ENCODE measurements at places on chromosomes 3 and 15.
A peak's percentile ranks its signal among the peaks of the same experiment; 100 is the strongest.

DNA sequence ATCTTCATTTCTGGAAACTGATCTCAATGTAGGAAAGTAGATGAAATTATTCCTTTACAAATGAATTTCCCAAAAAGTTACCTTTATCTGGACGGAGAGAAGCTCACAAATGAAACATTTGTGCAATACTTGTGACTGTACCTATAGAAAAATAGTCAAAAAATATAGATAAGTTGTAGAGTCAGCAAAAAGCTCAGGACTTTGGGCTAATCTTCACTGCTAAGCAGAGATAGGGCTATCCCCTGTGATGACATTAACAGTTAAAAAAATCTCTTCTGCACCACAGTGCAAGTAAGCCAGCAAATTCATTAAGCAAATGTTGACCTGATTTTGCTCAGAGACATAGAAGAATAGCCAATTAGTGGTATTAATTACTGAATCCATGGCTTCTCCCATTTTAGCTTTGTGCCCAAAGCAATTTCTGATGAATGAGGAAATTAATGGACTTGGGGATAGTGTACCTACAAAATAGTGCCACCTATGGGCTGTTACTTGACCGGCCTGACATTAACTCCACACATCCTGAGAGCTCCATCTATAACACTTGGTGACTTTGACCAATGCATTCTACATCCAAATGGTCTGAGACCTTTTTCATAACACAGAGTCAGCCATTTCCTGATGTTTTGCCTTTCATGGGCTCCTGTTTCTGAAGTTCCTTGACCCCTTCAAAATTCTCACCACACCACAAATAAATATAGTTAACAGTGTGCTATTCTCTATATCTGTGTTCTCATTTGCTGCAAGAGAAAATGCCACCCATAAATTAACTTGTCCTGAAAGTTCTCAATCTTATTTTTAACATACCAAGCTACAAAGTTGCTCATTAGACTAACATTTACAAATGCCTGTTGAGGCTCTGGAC is 105.0 kb downstream of the SSR3 start:
- no peak for DNase-seq

DNA sequence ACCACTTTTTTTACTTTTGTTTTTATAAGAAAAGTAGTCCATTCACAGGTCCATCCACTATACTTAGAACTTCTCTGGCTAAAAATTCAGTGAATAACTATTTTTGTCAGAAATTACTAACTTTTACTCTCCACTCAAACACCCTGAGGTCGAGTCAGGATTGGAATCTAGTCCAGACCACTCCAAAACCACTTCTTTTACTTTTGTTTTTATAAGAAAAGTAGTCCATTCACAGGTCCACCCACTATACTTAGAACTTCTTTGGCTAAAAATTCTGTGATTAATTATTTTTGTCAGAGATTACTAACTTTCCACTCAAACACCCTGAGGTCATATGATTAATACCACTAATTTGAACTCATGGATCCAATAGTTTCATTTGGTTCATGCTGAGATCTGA is 239.4 kb downstream of the RORA start:
- DNase-seq = no peak

- DNase-seq = peak; percentile 88
Observed at GRCh38 chr3:194731506-194732073, 45.9 kb downstream of the FAM43A start.

- DNase-seq = no peak
Observed at GRCh38 chr3:106673926-106674569, 703.2 kb upstream of the CCDC54 start.

- no peak for DNase-seq
Observed at GRCh38 chr3:110454066-110454465, 617.5 kb upstream of the NECTIN3 start.

- DNase-seq = no peak
Observed at GRCh38 chr3:128945041-128945877, 48.6 kb downstream of the CFAP92 start.

DNA sequence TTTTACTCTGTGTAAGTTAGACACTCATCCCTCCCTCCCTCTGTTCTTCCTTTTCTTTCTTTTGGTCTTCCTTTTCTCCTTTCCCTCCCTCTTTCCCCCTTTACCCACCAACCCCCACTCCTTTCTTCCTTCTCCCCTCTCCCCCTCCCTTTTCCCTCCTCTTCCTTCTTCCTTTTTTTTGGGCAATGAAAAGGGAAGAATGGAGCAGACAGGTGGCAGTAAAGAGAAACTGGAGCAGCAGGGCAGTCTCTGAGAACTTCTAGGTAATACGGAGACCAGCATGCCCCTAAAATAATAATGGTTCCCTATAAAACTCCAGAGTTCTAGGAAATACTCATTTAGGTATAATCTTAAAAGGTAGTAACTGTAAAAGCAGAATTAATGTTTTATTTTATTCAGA is 11.4 kb upstream of the GPR171 start:
- DNase-seq = no peak

DNA sequence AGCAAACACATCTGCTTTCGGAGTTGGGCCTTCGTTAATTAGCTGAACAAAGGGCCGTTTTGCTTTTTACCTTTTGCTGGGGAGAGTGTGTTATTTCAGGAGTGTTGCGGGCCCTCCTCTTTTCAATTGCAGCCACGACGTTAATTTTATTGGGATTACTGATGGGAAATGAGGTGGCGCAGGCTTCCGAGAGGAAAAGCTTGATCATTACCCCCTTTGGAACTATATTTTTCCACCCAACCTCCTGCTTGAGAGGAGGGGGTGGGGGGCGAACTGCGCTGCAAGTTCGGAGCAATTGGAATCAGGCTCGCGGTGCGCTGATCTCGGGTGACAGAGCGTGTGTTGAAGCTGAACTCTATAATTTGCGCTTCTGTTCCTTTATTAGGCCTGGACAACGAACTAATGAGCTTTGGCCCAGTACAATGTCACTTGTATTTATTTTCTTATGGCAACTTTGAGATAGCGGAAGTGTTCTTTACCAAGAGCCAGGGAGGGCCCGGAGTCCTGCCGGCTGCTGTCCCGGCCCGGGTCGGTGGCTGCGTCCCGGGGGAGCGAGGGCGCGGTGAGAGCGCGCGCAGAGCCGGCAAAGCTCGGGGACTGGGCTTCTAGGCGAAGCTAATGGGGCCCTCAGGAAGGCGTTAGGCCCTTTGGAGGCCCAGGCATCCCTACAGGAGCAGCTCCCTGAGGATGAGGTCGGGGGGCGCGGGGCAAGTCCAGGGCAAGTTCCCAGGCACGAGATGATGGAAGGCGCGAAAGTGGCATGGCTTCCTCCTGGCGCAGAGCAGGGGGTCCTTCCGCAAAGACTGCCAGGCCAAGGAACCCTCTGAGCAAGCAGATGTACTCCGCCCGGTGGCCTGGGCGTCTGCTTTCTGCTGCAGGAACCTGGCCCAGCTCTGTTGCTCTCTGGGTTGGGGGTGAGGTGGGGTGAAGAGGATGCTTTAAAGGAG is 12.9 kb downstream of the NR2F2 start:
- DNase-seq = no peak

Data from DMS79 (cell line).